ENCODE measurements at places on chromosomes 12 and 14.

DNA sequence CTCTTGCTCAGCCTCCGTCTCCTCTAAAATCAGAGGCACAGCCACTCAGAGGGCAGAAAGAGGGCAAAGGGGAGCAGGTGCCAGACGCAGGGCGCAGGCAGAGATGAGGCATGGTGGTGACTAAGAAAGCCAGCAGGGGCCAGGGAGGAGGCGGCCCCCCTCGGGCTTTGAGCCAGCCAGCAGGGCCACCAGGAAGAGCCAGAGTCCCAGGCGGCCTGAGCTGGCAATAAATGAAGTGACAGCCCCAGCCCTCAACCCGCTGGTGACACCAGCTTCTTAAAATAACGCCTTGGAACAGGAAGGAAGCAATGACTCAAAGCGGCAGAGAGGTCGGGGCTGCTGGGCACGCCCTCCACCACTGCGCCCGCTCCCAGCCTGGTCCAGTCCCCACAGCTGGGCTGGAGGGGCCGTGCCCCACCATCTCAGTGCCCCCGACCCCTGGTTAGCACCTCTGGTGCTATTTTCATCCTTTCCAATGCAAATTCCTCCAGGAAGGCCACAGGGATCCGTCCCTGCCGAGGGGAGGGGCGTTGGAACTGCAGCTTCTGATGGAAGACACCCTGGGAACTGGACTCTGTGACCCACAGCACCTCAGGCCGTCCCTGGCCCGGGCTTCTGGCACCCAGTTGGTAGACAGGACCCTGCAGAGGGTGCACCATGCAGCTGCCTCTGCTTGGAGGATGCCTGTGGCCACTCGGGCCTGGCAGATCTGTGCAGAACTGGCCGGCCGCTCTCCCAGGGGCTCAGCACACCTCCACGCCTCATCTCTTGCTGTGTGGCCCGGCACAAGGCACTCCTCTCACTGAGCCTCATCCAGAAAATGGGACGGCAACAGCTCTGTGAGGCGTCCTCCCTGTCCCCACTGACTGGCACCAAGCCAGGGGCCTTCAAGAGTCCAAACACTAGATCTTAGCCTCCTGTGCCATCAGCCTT, 113.7 kb downstream of the NCOR2 start:
- peak; percentile 77 for DNase-seq

DNA sequence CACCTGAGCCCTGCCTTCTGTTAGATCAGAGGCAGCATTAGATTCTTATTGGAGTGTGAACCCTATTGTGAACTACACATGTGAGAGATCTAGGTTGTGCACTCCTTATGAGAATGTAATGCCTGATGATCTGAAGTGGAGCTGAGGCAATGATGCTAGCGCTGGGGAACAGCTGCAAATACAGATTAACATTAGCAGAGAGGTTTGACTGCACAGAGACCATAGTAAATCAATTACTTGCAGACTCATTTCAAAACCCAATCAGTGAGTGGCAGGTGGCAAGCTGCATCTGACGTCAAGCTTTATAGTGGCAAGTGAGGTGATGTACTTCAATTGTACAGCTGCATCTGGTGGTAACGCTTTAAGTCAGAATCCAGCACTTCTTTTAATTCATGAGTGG, 141.6 kb downstream of the GPHN start:
- DNase-seq, result no peak

DNA sequence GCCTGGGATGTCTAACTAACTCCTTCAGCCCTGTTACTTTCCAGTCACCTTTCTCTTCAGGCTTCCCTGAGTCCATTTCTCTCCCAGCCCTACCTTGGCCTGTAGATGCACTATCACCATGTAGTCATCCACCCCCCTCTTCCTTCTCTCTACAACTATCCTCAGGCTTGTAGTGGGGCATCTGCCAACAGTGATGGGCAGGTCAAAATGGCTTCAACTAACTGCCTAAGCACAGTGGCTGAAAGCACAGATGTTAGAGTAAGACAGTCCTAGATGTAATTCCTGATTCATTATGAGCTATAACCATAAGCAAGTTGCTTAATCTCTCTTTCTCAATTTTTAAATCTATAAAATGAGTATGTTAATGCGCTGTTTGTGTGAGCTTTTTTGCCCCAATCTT, 133.6 kb upstream of the NAV3 start:
- no peak for DNase-seq

DNA sequence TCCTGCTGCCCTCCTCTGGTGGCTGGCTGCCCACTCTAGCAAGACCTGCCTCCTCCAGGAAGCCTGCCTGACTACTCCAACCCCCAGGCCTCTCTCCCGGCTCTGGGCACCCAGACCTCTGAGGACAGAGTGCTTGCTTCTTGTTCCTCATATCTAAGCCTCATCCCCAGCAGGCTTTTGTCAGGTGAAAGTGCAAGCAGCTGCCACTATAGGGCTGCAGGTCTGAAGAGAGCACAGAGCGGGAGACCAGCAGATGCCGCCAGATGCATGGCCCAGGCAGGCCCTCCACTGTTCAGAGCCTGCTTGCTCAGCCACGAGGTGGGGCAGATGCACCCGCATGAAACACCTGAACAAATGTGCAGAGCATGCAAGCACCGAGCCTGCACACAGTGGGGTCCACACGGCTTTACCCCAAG, 73.0 kb downstream of the SERPINA3 start:
- DNase-seq, result no peak

- DNase-seq, result no peak
Observed at GRCh38 chr14:92928258-92928629, 5.3 kb downstream of the CHGA start.

DNA sequence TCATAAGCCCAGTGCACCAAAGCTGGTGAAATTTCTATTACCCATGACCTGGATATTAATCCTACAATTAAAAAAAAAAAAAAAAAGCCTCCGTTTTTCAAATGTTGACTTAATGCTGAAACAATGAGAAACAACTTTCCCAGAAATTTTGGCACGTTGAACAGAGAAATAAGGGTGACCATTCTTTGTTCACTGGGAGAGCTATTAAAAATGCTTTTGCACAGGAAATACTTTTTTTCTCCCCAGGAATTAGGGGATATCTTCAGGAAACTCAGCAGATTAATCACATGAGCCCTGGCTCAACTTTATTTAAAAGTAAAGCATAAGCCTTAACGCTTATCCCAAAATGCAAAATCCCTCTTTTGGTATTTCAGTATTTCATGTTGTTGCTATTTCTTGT, 54.8 kb upstream of the FLRT2 start:
- DNase-seq, result no peak

DNA sequence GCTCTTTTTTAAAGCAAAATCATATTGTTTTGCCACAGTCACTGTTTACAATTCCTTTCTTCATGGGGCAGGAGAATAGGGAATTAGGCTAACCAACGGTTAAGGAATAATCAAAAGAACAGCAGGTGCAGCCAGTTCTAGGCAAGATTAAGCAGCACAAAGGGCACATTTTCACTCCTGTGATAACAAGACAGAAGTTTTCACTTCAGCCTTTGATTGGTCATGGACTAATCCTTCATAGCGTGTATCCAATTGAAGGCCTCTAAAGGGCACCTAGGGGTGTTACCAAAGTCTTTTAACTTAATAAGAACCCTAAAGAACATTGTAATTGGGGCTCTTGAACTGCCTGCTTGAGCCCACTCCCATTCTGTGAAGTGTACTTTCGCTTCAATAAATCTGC, 206.9 kb upstream of the AMIGO2 start:
- DNase-seq, result no peak

DNA sequence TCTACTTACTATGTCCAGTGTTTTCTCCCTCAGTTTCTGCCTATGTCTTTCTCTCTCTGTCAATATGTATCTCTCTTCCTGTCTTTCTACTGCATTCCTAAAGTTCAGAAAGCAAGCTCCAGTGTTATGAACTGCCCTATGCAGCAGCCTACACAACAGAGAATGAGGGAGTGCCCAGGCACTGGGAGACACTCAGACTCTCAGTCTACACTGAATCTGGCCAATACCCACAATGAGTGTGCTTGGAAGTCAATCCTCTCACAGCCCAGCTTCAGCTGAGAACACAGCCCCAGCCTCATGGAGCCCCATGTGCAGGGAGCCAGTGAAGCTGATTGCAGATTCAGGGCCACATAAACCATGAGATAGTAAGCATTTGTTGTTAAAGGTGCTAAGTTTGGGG, 128.7 kb downstream of the ALG10 start:
- no peak for DNase-seq

DNA sequence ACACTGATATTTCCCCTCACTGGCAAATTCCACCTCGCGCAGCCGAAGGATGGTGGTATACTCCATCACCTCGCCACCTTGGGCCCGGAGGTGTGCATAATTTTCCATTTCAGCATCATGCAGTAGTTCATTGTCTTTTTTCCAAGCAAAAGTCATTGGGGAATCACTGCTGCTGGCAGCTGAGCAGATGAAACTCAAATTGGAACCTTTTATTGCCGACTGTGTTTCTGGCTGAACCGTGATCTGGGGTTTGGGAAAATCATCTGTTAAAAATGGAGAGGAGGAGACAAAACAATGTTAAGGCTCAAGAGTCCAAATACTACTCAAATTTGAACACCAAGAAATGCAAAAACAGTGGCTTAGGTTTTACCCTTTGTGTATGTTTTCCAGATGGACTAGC, 39.7 kb downstream of the LRIG3 start:
- DNase-seq, result no peak

- DNase-seq, result no peak
Observed at GRCh38 chr12:93589081-93589480, 16.6 kb downstream of the SOCS2 start.

All from stimulated activated CD8-positive, alpha-beta memory T cell treated with anti-CD3 and anti-CD28 coated beads, Interleukin-7, amount 100 ng/mL, for 4 hours (primary cell).